ENCODE measurements at places on chromosomes 4 and X.
A peak's percentile ranks its signal among the peaks of the same experiment; 100 is the strongest.

GRCh38 chrX:129026202-129026601 lies 497.1 kb downstream of the SMARCA1 start:
- H3K4me1 ChIP-seq = no peaks in the 10 kb centered on the region
- H3K27ac ChIP-seq = no peak overlapping the region

DNA sequence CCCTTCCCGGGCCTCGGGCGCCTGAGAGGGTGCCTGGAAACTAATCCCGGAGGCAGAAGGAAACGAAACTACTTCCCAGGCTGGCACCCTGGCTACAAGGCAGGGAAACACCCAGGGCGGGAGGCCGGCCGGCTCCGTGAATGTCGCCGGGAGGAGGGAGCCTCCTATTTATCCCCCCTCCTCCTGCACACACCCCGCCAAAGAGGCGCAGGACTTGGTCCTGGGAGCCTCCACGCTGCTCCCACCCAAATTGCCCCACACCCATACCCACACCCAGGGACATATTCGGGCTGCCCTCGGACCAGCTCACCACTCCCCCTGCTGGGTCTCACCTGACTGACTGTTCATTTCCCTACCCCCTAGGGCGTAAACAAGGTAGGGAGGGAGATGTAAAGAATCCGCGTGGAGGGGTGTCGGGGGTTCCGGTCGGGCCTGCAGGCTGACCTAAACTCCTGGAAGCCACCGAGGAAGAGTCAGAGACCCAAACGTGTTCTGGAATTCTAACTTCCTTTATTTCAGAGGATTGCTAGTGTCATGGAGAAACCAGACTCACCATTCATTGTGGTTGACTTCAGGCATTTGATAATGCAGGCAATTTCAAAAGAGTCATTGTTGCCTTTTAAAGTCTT lies at the start of gene BTC:
BTC (minus strand) TSS at position 142 of the 629 bp plus-strand sequence. CDS start 198 bp downstream, outside the sequence.
- no peaks in the 10 kb centered on the region for H3K36me3 ChIP-seq
- peak; percentile 24 for DNase-seq
- H3K4me3 ChIP-seq = peak within 1 kb of the TSS; percentile 48
- H3K27me3 ChIP-seq = peaks cover 8% of the 10 kb centered on the region
- H3K27ac ChIP-seq = no peak within 1 kb of the TSS

DNA sequence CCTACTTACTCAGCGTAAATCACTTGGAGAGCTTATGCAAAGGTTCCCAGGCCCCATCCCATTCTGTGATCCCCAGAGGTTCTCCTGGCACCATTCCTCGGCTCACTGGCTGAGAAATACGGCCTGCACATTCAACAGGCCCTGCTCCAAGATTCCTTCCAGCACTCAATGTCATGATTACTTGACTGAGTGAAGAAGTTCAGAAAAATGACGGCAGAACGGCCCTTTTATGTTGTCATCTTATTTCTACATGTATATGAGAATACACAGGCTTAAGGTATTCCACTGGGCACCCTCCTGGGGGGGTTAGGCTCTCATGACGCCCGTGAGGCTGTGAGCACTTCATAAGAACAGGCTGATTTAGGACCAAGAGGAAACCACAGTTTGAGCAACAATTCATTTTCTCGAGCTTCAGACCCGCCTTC lies 190.6 kb downstream of the NSUN7 start:
- peaks cover 23% of the 10 kb centered on the region for H3K4me1 ChIP-seq
- H3K4me3 ChIP-seq = no peak overlapping the region
- no peaks in the 10 kb centered on the region for H3K27me3 ChIP-seq
- no peaks in the 10 kb centered on the region for H3K36me3 ChIP-seq
- no peak for DNase-seq
- H3K27ac ChIP-seq = no peak overlapping the region

GRCh38 chrX:23493941-23494374 lies 159.3 kb downstream of the PTCHD1 start:
- no peak for DNase-seq
- no peaks in the 10 kb centered on the region for H3K36me3 ChIP-seq
- H3K4me3 ChIP-seq = no peak overlapping the region
- no peak overlapping the region for H3K27ac ChIP-seq
- peaks cover 5% of the 10 kb centered on the region for H3K4me1 ChIP-seq

GRCh38 chr4:88283661-88284438 lies 511 bp downstream of the PPM1K start:
- H3K4me1 ChIP-seq = peaks cover 7% of the 10 kb centered on the region
- H3K36me3 ChIP-seq = no peaks in the 10 kb centered on the region
- peak overlapping the region; percentile 63 for H3K4me3 ChIP-seq
- DNase-seq = peak; percentile 81
- peaks cover 27% of the 10 kb centered on the region for H3K27me3 ChIP-seq

DNA sequence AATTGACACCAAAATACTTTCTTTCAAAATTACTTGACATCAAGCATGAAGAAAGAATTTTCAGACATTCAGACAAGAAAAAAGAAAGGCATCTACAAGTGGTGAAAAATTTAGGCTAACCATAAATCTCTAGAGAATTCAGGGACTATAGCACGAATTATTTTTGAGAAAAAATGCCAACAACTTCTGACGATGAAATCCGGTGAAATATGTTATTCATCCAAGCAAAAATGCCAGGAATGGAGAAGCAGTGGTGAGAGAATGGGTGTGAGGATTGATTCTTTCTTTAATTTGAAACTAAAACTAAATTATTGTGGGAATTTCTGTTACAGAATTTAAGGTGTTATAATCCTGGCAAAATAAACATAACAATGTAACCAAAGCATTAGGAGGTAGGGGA lies 69.4 kb upstream of the SORBS2 start:
- H3K27me3 ChIP-seq = no peaks in the 10 kb centered on the region
- peaks cover 17% of the 10 kb centered on the region for H3K4me1 ChIP-seq
- H3K4me3 ChIP-seq = no peak overlapping the region
- no peak overlapping the region for H3K27ac ChIP-seq

GRCh38 chr4:152819026-152819645 lies 39.4 kb downstream of the ARFIP1 start:
- no peak for DNase-seq
- no peaks in the 10 kb centered on the region for H3K36me3 ChIP-seq
- H3K4me1 ChIP-seq = no peaks in the 10 kb centered on the region
- no peaks in the 10 kb centered on the region for H3K27me3 ChIP-seq
- no peak overlapping the region for H3K4me3 ChIP-seq

- H3K4me3 ChIP-seq = no peak overlapping the region
- H3K27me3 ChIP-seq = no peaks in the 10 kb centered on the region
- peaks cover 8% of the 10 kb centered on the region for H3K36me3 ChIP-seq
- no peak overlapping the region for H3K27ac ChIP-seq
- H3K4me1 ChIP-seq = no peaks in the 10 kb centered on the region
Observed at GRCh38 chr4:113358784-113359183, 309.3 kb downstream of the ANK2 start.

DNA sequence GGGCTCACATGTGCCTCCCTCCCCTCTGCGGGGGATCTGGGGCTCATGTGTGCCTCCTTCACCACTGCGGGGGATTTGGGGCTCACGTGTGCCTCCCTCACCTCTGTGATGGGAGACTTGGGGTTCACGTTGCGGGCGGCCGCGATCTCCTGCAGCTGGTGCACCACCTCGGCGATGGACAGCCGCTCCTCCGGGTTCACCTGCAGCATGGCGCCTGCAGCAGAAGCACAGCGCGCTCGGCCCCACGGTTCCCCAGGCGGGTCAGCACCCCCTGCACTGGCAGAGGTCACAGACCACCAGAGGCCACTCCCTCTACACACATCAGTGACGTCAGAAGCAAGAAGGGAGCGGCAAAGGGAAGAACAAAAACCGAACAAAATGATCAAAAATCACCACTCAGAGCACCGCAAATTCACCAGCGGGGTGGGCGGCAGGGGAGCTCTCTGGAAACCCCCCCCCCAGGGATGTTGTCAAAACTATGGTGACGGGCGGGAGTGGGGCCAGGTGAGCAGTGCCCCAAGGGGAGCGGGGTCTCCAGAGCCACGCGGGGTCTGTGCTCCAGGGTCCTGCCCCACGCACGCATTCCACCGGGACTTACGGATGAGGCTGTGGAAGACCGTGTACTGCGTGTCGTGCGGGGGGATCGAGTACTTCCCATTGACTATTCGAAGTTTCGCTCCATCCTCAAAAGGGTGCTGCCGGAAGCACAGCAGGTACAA lies 38.7 kb downstream of the GAK start:
- H3K4me1 ChIP-seq = no peaks in the 10 kb centered on the region
- no peak for DNase-seq
- H3K27me3 ChIP-seq = no peaks in the 10 kb centered on the region
- H3K27ac ChIP-seq = no peak overlapping the region

- no peaks in the 10 kb centered on the region for H3K36me3 ChIP-seq
- no peak for DNase-seq
- no peak overlapping the region for H3K4me3 ChIP-seq
Observed at GRCh38 chrX:115535844-115536243, 25.1 kb upstream of the PLS3 start.

DNA sequence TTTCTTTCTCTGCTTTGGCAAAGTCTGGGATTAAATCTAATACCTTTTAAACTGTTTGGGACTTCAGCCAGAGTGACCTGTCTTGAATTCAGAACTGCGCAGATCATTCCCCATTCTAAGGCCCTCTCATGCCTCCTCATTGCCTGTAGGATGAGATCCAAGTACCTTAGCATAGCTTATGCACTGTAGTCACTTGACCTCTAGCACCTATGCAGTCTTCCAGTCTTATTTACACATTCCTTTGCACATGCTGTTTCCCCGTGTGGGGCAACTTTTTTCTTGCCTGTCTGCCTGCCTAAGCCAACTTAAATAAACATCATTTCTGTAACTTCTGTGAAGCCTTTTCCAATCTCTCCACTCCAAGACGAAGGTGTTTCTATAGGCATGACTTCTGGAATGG lies 68.4 kb downstream of the AR start:
- H3K4me1 ChIP-seq = no peaks in the 10 kb centered on the region
- peaks cover 5% of the 10 kb centered on the region for H3K36me3 ChIP-seq
- no peaks in the 10 kb centered on the region for H3K27me3 ChIP-seq
- DNase-seq = no peak
- no peak overlapping the region for H3K27ac ChIP-seq
- no peak overlapping the region for H3K4me3 ChIP-seq

DNA sequence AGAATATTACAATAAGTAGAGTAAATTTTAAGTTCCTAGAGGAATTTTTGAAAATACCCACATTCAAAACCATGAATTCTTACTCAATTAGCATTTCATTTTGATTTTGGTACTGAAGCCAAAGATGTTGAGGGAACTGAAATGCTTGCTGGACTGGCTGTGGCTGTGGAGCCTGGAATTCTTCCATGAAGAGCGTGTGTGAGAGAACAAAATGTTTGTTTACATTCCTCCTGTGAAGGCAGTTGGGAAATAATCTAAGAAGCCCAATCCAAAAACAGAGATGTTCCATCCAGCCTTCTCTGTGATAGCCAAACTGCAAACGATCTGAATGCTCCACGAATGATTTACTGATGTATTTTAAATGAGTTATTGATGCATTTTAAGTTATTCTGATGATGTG lies 3.8 kb upstream of the ADH1B start:
- DNase-seq = no peak
- no peaks in the 10 kb centered on the region for H3K36me3 ChIP-seq
- H3K27me3 ChIP-seq = no peaks in the 10 kb centered on the region
- no peak overlapping the region for H3K4me3 ChIP-seq
- peaks cover 11% of the 10 kb centered on the region for H3K4me1 ChIP-seq

- DNase-seq = no peak
- H3K27ac ChIP-seq = no peak overlapping the region
- H3K4me1 ChIP-seq = peaks cover 11% of the 10 kb centered on the region
Observed at GRCh38 chr4:173195109-173195508, 26.5 kb downstream of the GALNT7 start.

- H3K27ac ChIP-seq = no peak overlapping the region
- no peak overlapping the region for H3K4me3 ChIP-seq
Observed at GRCh38 chrX:145620666-145621065, 197.0 kb upstream of the SLITRK2 start.

DNA sequence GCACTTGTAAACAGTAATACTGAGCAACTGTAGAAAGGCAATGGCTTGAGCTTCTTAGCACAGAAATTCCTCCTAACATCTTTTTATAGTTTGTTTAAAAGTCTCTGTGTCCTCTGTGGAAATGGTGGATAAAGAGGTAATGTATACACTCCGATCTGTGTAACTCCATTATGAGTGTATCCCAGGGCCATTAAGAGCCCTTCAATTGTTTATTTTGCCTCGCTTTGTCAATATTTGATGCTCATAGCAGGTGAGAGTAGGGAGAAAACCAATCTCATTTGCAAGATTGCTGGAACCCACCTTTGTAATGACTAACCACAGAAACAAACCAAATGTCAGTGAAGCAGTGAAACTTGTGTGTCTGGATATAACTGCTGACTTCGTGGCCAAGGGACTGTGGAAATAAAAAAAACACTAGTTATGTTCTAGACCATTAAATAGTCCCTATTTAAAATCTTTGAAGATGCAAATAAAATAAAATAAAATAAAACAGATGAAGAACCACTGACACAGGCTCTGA lies 598.2 kb upstream of the BOD1L1 start:
- H3K27me3 ChIP-seq = no peaks in the 10 kb centered on the region
- H3K36me3 ChIP-seq = no peaks in the 10 kb centered on the region
- H3K4me3 ChIP-seq = no peak overlapping the region
- no peaks in the 10 kb centered on the region for H3K4me1 ChIP-seq

DNA sequence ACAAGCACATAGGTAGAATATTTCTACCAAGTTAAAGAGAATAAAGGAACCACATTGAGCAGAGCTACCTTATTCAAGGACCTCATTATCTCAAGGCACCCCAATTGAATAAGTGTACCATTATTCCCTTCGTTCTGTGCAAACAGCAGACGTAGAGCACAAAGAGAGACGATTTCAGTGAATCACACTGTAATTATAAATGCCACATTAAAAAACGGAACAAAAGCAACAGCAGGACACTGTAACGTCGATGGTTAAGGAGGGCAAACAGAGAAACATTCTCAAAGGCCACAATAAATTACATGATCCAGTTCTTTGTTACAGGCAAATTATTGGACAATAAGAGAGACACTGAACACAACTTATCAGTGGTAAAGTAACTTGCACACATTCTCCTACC lies 644.1 kb upstream of the TENM3 start:
- no peaks in the 10 kb centered on the region for H3K27me3 ChIP-seq
- no peak overlapping the region for H3K4me3 ChIP-seq
- no peaks in the 10 kb centered on the region for H3K36me3 ChIP-seq
- H3K27ac ChIP-seq = no peak overlapping the region
- no peaks in the 10 kb centered on the region for H3K4me1 ChIP-seq
- no peak for DNase-seq

DNA sequence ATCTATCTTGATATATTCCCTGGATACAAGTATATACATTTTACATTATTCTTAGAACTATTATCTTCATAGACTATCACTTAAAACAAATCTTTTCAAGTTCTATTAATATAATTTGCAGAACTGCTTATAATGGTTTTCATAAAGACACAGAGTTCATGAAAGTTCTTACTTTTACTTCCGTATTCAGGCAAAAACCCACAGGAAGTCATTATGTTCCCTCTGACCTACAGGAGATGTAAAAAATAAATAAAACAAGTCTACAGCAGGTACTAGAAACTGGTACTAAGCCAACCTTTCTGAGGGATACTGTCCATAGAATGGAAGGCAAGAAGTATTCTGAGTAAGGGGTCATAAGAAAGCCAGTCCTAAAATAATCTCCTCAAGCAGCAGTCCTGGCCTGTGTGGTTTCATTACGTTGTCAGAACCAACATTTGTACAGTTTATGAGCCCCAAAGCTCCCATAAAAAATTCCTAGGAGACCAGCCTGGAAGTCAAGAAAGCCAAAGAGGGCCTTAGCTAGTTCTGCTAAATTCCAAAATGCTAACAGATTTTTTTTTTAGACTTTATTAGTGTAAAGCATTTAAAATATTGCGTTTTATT lies 68.6 kb downstream of the CAMK2D start:
- DNase-seq = no peak
- no peaks in the 10 kb centered on the region for H3K27me3 ChIP-seq
- no peaks in the 10 kb centered on the region for H3K36me3 ChIP-seq
- no peak overlapping the region for H3K4me3 ChIP-seq
- H3K27ac ChIP-seq = no peak overlapping the region
